IPS DF 6.9 (cell line): ENCODE measurements at places on chromosomes 3 and 15.

- no peak for DNase-seq
These were observed 11.7 kb downstream of the ABCC5 start for GRCh38 chr3:184005941-184006507.

DNA sequence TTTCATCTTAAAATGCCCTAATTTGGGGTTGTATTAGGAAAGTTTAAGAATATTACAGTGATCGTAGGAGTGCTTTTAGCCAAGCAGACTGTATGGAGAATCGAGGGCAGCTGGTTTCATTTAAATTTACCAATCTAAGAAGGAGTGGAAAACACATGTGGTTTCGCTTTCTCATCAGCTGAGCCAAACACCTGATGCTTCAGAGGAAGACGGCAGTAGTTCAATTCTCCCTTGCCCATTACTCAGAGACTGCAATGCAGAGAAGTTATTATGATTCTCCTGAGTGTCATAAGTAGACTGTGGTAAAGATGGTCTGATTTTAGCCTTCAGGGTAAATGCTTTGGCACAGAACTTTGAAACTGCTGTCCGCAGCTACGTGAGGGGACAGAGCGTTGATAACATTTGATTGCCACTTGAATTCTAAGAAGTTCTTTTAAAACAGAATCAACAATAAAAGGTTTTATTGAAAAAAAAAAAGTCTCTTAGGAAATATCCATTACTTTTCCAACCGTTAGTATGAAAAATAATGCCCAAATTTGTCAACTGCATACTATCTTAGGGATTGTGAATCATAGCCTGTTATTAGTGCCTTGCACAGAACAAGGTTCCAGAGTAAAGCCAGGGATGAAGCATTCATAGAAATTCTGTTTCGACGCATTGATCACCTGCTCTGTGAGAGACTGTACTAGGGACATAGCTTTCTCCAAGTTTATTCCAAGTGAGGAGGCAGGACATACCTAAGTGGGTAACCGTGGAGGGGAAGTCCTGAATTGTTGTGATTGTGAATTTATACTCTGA, 25.6 kb downstream of the LYSMD4 start:
- no peak for DNase-seq

GRCh38 chr15:97096303-97096835, 765.9 kb downstream of the NR2F2 start:
- no peak for DNase-seq

DNA sequence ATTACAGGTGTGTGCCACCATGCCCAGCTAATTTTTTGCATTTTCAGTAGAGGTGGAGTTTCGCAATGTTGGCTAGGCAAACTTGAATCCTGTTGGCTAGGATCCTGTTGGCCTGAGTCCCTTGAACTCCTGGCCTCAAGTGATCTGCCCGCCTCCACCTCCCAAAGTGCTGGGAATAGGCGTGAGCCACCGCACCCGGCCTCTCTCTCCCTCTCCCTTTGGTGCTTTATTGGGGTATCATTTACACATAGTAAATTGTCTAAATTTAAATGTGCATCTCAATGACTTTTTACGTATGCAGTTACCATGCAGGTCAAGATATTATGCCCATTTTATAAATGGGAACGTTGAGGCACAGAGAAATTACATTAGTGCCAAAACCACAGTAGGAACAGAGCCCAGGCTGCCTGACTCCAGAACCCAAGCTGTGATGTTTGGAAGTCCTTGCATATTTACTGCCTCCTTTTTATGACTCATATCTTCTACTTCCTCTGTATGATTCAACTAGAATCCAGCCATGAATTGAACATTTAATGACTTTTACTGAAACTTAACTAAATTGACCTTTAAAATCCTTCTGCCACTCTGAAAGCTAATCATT, 34.0 kb upstream of the RPP14 start:
- DNase-seq, result no peak

DNA sequence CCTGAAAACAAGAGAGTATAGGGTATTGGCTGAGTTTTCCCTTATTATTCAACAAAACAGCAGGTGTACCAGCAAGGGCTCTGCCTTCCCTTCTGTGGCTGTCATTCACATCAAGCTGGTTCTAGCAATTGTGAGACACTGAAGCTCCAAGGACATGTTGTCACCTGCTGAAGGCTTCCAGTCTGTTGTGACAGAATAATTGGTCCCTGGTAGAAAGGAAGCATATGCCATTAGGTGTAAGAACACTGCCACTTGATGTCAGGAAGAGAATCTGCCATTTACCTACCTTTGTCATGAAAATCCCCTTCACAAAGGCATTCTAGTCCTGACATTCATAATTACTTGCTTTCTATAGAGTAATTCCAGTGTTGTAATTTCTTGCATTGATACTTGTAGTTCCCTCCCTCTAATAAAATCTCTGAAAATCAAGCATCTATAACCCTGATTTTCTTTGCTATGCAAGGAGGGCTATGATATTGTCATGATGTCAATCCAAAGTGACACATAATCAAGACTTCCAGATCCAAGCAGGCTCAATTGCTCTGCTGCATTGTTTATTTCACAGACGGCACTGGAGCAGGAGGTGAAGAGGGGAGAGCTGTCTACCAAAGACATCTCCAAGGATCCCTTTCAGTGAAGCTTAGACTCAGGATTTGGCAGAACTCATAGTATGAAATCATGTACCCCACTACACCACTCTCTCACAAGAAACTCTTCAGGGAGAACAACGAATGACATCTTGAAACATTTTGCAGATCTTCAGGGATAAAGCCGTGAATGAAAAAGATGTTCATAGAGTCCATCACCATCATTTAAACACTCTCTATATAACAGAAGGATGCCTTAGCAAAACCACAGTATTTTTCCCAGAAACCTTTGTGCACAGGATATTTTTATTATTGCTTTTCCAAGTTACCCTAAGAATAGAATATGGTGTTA, 425.3 kb downstream of the RBMS3 start:
- no peak for DNase-seq

DNA sequence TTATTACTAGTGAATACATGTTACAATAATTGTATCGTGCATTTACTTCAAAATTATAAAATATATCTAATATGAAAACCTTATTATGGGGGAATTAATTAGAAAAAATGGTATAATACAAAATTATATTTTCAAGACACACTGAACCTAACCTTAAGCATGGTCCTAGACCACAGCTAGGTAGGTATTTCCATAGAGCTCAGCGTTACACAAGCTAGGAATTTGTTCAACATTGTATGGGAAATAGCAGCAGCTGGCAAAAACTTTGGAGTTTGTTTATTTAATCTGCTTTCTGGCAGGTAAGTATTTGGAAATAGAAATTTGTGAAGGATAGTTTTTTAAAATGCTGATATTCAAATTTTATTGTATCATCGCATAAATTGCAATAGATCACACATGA, 52.9 kb downstream of the BCHE start:
- DNase-seq, result no peak

DNA sequence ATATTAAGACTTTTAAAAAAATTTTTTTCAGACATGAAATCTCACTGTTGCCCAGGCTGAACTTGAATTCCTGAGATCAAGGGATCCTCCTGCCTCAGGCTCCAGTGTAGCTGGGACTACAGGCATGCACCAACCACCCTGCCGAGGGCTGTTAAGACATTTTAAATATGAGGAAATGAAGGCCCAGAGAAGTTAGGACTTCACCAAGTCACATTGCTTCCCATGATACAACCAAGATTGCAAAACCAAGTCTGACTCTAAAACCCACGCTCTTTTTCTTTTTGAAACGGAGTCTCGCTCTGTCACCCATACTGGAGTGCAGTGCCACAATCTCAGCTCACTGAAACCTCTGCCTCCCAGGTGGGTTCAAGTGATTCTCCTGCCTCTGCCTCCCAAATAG, 28.0 kb downstream of the PTPN9 start:
- no peak for DNase-seq

DNA sequence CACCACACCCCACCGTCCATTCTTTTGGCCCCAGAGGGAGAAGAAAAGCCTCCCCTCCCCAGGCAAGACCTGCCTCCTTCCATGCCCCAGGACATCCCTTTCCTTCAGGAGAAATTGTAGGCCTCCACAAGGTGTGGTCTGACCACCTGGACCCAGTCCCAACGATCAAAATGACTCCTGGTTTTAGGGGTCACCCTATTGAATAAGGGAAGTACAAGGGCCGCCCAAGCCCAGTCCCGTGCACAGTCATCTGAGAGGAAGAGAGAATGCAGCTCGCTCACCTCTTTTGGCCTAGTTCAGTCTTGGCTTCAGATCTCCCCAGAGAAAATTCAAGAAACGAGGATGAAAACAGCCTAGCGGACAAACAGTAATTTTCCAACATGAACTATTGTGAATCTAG, 249.1 kb downstream of the UACA start:
- DNase-seq, result no peak

GRCh38 chr15:95565690-95566089, 764.8 kb upstream of the NR2F2 start:
- DNase-seq, result no peak

GRCh38 chr3:5520237-5520636, 332.7 kb downstream of the EDEM1 start:
- no peak for DNase-seq

GRCh38 chr3:11626084-11626463, 17.6 kb downstream of the VGLL4 start:
- DNase-seq, result no peak

GRCh38 chr3:65035246-65035645, 347.4 kb upstream of the ADAMTS9 start:
- no peak for DNase-seq
